AG10803 (cell line): ENCODE measurements at places on chromosomes 7 and 10.
A peak's percentile ranks its signal among the peaks of the same experiment; 100 is the strongest.

DNA sequence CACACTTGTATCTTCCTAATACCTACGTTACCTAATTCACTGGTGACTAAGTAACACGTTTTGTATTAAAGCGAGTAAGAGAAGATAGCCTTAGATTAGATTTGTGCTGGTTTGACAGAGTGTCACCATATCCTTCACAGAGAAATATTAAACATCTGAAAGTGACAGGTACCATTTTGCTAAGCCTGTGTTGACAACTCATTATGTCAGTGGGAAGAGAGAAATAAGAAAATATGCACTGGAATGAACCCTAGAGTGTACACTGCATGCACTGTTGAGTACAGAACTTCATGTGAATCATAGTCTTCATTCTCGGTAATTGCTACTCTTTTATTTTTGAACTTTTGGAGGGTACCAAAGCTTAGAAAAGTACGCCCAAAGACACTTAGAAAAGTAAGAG is 10.9 kb downstream of the PRKG1 start:
- DNase-seq: no peak

DNA sequence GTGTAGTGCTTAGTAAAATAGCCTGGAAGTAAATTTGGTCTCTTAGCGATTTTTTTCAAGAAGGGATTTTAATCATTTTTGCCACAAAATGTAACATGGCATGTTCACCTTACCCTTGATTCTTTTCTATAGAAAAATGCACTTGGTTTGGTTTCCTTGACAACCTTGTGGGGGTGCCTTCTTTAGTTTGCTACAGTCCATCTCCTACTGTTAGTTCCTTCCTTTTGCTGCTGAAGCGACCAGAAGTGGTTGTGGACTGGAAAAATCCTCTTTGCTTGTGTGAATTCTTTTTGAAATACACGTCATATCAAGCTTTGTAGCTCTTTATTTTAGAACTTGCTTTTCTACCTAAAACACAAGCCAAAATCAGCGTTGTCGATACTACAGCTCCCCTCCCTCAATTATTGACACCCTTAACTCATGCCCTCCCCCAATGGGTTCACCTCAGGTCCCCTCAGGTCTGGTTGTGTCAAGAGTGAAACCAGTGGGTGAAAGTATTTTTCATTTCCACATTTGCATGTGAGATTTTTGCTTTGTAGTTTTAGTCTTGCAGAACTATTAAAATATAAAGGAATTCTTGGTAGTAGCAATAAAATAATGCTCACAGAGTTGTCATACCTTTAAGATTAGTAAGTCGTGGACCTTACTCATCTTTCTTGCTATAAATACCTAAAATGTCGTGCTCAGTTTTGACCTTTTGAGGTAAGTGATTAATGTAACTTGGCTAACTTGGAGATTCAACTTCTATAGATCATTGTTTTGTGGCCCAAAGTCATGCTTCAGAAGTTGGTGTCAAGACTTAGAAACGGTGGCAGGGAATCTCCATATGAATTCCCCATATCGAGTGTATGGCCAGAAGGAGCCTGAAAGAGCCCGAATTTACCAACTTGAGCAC is 1.5 kb downstream of the ACTR3B start:
- peak; percentile 51 for DNase-seq

DNA sequence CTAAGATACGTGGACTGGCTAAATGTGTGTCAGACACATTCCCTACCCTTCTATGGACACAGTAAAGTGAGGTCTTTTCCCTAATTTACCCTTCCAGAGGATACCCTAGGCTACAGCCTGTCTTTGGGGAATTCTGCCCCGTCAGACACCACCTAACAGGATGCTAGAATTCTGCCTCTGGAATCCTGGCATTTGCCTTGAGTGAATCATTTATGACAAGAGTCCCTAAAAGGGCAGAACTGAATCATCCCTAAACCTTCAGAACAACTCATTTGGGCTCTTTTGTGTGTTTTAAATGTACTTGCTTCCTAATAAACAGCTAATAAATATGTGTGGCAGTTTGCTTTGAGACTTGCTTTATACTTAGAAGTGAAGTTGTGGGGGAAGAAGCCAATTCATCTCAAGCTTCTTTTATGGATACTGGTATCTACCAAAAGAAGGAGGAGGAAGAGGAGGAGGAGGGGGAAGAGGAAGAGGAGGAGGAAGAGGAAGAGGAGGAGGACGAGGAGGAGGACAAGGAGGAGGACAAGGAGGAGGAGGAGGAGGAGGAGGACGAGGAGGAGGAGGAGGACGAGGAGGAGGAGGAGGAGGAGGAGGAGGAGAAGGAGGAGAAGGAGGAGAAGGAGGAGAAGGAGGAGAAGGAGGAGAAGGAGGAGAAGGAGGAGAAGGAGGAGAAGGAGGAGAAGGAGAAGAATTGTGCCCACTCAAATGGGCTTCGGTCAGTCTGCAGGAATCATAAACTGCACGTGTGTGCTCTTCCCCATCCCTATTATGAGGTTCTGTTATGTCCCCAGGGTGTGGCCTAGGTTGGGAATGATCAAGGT is 27.1 kb downstream of the PARP12 start:
- DNase-seq: peak; percentile 67

GRCh38 chr7:3955751-3956696 is 655.0 kb downstream of the SDK1 start:
- DNase-seq: no peak

- DNase-seq: peak; percentile 35
Observed at GRCh38 chr10:6580279-6581029, 378 bp upstream of the PRKCQ start.

- peak; percentile 40 for DNase-seq
Observed at GRCh38 chr10:29955329-29955935, 104.0 kb downstream of the JCAD start.
